ENCODE measurements at places on chromosomes 12 and 14.
A peak's percentile ranks its signal among the peaks of the same experiment; 100 is the strongest.

- DNase-seq: peak; percentile 80
These were observed 196.6 kb upstream of the FLRT2 start for GRCh38 chr14:85333313-85333712.

DNA sequence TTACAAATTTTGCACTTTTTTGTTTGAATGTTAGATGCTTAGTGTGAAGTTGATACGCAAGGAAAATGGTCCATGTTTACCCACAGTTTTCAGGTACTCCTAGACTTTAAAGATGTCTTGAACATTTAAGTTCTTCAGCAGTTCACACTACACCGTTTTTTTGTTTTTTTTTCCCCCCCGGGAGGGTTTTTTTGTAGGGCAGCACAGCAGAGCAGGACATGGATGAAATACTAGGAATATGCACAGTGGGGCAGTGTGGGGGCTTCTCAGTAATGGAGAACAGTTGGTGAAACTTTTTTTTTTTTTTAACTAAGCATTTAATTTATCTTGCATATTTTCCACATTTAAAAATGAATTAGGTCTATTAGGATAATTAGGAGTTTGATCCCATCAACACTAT is 4.9 kb downstream of the RAN start:
- DNase-seq: no peak

DNA sequence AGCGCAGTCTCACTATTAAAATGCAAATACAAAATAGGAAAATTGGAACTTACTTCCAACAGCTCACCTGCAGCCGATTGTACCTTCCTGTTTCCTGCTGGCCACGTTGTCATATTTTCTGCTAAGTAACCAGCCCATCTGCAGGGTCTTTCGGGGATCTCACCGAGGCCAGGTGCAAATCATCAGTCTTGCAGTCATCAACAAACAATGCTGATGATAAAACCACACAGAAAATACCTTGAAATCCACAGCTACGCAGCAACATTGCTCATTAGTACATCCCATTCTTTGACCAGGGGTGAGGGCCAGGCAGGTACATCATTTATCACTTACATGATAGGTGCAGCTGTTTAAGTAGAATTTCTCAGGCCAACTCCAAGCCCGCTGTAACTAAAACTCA is 406.9 kb downstream of the TMEM121 start:
- no peak for DNase-seq

DNA sequence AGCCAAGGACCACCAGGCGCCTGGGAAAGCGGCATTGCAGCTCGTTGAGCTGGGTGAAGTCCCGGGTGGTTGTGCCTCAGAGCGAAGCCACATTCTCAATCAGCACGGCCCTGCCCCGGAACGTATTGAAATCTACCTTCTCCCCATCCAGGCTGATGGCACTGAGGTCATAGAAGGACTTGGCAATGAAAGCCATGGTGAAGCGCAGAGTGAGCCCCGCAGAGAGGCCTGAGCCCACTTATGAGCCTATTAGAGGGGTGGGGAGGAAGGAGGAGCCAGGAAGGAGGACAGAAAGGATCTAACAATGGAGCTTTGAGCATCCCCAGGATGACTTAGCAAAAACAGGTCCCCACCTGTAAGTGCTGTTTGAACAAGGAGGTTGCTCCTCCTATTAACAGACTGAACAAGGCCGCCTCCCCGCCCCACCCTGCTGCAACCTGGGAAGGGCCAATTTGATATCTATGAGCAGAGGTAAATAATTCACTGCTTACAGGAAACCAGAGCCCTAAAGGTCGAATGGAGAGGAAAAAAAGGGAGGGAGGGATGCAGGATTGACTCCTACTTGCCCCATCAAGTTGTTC is at the start of gene GPX2:
GPX2 (minus strand) TSS at position 215 of the 581 bp plus-strand sequence; CDS start at position 196, 19 bp downstream.
- no peak for DNase-seq

DNA sequence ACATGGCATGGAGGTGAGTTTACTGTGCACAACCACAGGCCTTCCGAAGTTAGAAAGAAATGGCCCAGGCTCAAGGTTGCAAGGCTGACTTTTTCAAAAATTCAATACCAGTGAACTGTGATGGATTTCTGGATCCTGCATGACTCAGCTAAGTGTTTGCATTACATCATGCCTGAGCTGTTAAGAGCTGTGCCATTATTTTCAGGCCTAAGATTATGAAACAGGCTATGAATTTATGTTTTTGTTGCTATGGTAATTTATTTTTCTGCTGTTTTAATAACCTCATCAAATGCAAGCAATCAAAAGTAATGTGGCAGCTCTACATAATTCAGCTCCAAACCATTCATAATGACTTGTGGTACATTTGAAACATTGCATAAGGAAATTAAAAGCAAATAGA is 457.7 kb upstream of the TMEM132C start:
- DNase-seq: peak; percentile 92

DNA sequence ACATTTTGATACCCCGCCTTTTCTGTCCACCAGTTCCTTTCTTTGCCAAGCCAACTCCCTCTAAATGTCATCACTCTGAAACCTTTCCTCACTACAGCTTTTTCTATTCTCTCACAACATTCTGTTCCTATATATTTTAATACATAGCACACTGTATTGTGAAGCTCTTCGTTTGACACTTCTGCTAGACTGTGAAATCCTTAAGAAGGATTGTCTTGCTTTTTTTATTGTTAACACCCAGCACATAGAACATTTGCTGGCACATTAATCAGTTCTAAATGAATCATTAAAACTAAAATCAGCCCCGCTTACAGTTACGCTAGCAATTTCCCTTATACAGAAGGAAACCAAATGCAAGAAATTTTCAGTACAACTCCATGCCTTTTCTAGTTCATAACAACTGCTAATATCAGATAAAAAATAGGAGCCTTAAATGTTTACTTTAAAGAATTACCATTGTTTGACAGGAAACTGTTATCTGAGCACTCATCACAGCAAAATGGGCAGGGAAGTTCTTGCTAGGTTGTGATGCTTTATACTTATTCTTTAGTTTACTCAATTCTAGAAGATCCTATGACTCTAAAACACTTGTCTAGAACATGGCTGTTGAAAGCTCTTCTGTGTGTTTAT is 93.5 kb downstream of the PPP1R12A start:
- no peak for DNase-seq

DNA sequence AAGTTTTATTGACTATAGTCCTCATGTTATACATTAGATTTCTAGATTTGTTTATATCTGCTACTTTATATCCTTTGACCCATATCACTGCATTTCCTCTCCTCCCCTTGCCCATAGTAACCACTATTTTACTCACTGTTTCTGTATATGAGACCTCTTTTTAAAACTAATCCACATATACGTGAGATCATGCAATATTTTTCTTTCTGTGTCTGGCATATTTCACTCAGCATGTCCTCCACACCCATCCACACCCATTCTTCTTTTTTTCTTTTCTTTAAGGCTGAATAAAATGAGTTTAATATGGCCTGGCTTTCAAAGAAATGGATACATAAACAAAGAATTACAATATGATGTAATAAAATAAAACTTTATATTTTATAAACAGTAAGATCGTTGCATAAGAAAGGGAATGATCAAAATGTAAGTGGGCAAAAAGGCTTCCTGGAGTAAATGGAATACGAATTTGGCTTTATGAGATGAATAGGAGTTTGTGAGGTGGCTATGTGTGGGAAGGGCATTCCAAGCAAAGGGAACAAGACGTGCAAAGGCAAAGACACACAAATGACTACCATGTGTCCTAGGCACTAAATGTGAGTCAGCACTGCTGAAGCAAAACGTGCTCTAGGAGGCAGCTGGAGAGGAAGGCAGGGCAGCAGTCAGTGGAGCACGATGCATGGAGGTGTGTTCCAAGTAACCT is 53.2 kb upstream of the HIF1A start:
- peak; percentile 90 for DNase-seq

DNA sequence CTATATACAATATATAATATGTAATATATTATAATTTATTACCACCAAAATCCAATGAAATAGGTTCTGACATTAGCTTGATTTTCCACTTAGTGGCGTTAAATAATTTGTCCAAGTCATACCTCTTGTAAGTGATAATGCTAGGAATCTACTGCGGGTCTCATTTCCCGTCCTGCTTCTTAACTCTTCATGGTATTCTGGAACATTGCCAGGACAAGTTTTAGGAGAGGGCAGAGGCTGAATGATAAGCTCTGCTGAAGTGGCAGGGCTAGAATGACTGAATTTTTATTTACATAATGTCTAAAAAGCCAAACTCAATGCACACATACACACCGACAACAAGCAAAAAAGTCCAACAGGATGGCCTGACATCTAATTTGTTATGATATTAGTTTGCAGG is 70.4 kb upstream of the PTPRQ start:
- DNase-seq: no peak

- DNase-seq: peak; percentile 78
These were observed 2.0 kb downstream of the MAP4K5 start for GRCh38 chr14:50530358-50530757.

GRCh38 chr14:81534510-81535074 is 939 bp upstream of the SEL1L start:
- DNase-seq: no peak

- DNase-seq: no peak
These were observed 154.2 kb downstream of the CRADD start for GRCh38 chr12:93831374-93831773.

DNA sequence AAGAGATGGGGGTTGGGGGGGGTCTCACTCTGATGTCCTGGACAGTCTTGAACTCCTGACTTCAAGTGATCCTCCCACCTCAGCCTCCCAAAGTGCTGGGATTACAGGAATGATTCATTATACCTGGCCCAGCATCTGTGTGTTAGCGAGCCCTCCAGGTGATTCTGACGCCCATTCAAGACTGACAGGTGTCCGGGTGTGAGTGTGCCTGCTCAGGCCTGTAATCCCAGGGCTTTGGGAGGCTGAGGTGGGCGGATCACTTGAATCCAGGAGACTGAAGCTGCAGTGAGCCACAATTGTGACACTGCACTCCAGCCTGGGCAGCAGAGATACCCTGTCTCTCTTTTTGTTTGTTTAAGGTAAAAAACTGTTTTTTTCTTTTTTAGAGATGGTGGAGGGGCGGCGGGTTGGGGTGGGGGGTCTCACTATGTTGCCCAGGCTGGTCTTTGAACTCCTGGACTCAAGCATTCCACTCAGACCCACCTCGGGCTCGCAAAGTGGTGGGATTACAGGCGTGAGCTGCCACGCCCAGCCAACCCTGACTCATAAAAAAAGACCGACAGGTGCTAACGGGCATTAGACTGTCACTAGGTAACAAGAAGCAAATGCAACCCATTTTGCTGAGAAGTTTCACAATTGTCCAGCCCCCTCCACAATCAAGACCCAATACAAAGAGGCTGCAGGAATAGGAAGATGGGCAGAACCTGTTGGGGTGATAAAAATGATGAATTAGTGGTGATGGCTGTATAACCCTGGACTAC is 4.7 kb downstream of the VSIG10 start:
- no peak for DNase-seq

DNA sequence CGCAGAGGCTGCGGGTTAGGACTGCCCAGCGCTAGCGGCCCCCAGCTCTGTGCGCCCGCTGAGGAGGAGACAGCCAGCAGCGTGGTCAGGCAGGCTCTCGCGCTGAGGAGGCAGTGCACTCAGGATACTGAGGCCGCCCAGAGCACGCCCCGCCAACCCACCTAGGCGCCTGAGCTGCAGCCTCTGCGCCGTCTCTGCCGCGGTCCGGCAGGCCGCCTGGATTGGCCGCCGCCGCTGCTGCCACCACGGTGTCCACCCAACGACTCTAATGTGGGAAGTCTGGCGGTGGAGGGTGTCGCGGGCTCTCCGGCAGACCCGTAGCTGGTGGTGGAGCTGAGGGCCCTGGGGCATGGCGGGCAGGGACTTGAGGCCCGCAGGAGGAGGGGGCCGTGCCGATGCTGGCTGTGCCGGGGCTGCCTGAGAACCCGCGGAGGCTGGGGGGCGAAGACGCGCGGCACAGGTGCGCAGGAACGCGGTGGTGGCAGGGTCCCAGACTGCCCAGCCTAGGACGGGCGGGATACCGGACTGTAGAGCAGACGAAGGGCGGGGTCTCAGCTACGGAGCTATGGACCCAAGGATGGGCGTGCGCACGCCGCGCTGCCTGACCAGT is 69.9 kb downstream of the ASCL4 start:
- DNase-seq: peak; percentile 47

- no peak for DNase-seq
These were observed 220.2 kb upstream of the CPNE8 start for GRCh38 chr12:39125566-39125965.

DNA sequence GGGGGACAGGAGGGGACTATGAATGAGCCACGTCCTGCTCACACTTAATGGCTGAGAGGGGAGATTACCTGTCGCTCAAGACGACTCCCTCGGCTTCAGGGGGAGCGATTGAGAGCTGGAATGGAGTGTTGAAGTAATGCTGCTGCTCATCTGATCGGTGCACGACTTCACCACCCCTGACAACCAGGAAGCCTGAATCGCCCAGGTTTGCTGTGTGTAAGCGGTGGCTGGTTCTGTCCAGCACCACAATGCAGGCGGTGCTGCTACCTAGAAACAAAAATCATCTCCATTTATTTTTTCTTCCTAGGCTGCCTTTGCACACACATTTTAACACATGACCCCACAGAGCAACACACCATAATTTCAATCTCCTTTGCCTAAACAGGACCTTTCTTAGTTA is 37.3 kb downstream of the PPTC7 start:
- DNase-seq: peak; percentile 39

DNA sequence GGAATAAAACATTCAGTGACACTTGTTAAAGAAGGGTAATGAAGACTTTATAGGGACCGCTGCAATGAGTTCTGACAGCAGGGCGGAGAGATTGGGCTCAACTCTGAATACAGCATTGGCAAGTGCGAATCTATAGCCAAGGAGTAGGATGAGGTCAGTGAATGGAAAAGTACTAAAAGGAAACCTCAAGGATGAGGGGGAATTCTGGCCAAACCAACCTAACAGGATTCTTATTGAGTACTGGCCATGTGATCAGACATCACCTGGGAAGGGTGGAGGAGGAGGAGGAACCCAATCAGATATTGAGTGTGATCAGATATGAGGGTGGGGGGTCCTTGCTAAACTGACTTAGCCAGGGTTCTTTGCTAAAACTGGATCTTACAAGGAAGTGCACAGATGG is 31.0 kb downstream of the DRAM1 start:
- no peak for DNase-seq

- DNase-seq: no peak
These were observed 53.9 kb downstream of the DAD1 start for GRCh38 chr14:22535126-22535525.

- no peak for DNase-seq
These were observed 126.9 kb upstream of the FKBP4 start for GRCh38 chr12:2667716-2668440.

DNA sequence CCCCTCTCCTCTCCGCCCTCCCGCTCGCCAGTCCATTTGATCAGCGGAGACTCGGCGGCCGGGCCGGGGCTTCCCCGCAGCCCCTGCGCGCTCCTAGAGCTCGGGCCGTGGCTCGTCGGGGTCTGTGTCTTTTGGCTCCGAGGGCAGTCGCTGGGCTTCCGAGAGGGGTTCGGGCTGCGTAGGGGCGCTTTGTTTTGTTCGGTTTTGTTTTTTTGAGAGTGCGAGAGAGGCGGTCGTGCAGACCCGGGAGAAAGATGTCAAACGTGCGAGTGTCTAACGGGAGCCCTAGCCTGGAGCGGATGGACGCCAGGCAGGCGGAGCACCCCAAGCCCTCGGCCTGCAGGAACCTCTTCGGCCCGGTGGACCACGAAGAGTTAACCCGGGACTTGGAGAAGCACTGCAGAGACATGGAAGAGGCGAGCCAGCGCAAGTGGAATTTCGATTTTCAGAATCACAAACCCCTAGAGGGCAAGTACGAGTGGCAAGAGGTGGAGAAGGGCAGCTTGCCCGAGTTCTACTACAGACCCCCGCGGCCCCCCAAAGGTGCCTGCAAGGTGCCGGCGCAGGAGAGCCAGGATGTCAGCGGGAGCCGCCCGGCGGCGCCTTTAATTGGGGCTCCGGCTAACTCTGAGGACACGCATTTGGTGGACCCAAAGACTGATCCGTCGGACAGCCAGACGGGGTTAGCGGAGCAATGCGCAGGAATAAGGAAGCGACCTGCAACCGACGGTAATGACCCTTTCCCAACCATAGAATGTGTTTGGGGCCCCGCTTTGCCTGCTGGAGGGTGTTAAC is 615 bp downstream of the CDKN1B start:
- peak; percentile 60 for DNase-seq

Data from GM23248 (cell line).